ENCODE measurements at places on chromosomes 12 and 14.
A peak's percentile ranks its signal among the peaks of the same experiment; 100 is the strongest.

DNA sequence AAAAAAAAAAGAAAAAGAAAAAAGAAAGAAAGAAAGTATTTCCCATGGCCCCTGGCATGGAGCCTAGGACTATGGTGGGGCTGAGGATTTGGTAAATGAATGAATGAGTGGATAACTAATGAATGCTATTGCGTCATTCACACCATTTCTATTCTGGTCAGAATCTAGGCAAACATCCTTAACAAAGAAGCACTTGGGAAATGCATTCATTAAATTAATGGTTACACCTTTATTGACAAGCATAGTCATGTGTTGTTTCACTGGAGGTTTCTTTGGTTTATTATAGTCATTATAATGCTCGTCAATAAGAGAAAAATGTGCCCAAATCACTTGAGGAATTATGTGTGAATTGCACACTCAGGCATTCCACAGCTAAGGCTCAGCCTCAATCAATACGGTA lies 13.6 kb upstream of the AQP2 start:
- DNase-seq: no peak

DNA sequence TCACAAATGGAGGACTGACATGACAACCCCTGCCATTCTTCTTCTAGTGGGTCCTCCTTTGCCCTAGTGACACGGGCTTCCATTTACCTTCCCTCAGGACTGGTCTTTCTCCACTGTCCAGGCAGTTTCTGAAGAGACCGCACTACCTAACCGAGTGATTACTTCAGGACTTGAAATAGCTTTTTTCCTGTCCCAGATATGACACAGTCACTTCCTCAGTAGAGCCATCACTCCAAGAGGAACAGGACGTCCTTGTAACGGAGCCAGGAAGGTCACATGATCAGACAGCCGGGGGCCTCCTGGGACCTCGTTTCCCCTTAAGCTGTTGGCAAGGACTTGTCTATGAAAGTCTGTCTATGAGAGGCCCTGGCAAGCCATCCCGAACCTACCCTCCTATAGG lies 62.3 kb downstream of the FOS start:
- DNase-seq: peak; percentile 89

GRCh38 chr14:64005822-64006221 lies 153.0 kb downstream of the SYNE2 start:
- no peak for DNase-seq

DNA sequence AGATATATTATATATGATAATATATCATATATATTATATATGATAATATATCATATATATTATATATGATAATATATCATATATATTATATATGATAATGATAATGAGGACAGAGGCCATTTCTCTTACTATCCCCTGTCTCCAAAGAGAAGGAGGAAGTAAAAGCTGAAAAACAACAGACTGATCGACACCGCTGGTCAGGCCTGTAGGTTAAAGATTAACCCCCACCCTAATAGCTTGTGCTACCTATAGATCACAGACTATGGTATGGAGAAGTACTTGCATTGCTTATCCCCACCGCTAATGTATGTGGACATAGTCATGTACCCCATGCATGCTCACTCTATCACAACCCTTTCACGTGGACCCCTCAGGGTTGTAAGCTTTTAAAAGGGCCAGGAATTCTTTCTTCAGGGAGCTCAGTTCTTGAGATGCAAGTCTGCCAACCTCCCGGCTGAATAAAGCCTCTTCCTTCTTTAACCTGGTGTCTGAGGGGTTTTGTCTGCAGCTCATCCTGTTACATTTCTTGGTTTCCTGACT lies 786.1 kb upstream of the TMEM132C start:
- no peak for DNase-seq

DNA sequence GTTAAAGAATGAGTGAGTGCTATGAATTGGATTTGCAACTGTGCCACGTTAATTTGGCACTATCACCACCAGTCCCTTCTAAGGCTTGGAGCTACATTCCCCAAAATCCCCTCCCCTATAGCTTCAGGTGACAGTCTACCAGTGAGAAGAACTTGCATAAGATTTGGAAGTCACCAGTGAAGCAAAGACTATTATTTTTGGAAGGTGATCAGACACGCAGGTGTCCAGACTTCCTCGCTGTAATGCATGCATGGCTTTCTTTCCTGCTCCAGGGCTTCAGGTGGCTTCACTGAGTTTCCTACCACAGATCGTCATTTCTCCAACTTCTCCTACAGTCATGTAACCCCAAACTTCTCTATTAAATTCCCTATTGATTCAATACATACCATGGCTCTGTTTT lies 61.4 kb downstream of the SLC41A2 start:
- DNase-seq: no peak

DNA sequence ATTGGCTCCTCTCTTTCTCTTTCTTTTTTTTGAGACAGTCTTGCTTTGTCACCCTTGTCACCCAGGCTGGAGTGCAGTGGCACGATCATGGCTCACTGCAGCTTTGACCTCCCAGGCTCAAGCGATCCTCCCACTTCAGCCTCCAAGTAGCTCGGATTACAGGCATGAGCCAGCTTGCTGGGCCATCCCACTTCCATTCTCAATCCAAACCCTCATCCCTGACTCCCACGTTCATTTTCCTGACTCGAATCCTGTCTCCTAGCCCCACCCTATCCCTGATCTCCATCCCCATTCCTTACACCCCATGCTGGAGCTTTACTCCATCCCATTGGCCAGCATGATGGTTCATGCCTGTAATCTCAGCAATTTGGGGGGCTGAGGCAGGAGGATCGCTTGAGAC lies 7.8 kb downstream of the SPRYD4 start:
- no peak for DNase-seq

DNA sequence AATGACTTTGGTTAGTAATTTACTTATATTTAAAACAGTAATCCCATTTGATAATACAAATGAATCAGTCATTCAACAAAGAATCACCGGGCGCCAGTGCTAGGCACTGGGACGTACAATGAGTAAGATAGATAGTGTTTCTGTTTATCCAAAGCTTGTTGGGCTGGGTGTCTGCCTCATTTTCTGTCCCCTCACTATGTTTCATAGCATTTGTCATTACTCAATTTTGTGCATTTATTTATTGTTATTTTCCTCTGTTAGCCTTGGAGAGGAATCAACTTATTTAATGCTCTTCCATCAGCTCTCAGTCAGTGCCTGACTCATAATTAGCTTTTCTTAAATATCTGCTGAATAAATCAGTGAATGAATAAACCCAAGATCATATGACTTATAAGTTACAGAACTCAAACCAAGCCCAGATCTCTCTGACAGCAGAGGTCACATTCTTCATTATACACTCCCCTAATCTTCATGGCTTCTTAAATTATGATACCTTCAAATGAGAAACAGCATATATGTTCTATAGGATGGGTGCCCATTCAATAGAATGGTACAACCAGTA lies 86.2 kb downstream of the TSPAN8 start:
- no peak for DNase-seq

DNA sequence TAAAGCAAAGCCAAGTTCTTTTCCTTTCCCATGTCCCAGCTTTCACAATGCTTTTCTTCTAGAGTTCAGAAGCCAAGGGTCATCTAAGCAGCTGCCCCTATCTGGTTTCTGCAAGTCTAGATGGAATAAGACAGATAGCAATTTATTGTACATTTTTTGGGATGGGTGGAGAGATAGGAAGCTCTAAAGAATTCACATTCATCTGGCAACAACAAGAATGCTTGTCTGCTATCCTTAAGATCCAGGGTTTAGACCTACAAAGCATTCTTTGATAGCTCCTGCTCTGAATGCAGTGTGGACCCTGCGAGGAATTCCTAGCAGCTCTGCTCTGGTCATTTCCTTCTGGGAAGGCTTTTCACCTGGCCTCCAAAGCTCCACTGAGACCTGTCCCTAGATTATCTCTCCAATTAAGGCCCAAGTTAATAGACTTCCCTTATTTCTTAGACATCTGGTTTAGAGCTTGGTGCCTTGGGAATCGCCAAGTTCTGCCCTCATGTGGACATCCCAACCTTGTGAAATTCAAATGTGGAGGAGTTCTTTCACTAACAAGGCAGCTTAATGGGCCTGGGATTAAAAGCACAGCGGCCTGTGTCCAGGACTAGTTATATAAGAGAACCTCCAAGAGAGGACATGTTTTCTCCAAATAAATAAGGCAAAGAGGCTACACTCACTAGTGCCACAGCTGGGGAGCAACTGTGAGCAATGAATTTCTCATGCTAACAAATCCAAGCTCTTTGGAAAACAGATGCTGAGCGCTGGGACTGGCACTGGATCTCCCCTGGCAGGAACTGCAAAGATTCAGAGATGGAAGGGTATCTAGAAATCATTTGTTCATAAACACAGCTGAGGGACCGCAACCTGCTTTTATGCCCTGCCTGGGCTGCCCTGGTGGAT lies 384.5 kb upstream of the DDHD1 start:
- DNase-seq: no peak

DNA sequence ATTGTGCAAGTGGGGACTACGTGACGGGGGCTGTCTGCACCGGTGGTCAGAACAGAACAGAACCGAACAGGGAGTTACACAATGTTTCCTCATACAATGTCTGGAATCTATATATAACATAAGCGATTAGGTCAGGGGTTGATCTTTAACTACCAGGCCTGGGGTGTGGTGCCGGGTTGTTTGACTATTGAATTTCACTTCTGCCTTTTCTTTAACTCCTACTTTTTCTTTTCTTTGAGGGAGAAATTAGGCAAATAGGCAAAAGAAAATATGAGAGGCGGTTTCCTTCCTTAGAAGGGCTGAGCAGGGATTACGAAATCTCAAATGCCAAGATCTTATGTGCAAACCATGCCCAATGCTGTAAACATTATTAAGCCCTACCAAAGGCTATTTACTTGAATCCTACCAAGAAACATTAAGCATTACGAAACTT lies 140.3 kb downstream of the SLC38A6 start:
- DNase-seq: no peak

DNA sequence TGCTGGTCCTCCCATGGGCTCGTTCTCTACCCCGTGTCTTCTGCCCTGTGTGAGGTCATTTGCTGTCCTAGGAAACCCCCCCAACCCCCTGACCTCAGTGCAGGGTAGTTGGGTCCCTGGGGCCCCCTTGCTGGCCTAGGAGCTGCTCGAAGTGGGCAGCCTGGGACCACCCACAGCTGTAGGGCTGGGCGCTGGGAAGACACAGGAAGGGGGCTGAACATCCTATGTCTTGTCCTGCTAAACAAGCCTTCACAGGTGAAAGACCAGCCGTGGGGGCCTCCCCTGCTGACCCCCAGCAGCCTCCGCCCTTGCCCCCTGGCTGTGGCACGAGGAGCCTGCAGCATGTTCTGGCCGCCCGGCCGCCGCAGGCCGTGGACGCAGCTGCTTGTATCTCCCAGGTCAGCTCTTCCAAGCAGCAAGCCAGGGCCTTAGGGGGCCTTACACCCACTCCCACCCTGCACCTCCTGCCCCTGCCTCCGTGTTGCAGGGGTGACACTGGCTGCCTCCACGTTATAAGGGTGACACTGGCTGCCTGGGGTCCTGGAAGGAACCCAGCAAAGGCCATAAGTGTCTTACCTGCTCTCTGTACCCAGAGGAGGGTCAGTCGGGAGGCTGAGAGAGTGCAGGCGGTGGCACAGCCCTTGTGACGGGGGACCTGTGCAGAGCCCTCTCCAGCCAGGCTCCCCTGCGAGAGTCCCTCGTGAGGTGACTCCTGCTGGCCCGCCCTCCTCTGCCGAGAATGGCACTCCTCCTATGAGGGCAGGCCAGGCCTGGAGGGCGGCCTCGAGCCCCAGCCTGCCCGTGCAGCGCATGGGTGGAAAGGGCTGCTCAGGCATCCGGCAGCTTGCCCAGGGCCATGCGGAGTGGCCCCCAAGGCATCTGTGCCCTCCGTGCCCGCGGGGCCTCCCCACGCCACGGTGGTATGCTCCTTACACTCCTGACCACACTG lies 11.5 kb upstream of the TEX22 start:
- DNase-seq: no peak

GRCh38 chr12:117148642-117149041 lies 41.6 kb downstream of the FBXO21 start:
- no peak for DNase-seq

DNA sequence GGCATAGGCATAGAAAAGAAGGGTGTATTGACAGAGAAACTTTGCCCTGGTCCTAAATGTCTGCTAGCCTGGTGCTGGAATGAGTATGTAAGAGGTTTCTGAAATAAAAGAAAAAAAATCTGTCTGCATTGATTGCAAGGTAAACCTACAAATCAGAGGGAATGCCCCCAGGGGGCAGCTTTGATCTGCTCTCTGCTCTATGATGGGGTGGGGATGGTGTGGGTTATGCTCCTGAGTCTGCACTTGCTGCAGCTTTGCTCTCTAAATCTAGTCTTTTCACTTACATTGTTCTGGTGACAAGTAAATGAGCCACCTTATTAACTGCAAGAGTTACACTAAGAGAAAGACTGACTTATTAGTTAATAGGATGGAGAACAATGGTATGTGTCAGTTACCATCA lies 468.4 kb upstream of the STXBP6 start:
- no peak for DNase-seq

- no peak for DNase-seq
Measured at GRCh38 chr14:33794791-33795305, 156.0 kb downstream of the EGLN3 start.

- no peak for DNase-seq
Measured at GRCh38 chr12:120364487-120364886, 4.5 kb downstream of the MSI1 start.

DNA sequence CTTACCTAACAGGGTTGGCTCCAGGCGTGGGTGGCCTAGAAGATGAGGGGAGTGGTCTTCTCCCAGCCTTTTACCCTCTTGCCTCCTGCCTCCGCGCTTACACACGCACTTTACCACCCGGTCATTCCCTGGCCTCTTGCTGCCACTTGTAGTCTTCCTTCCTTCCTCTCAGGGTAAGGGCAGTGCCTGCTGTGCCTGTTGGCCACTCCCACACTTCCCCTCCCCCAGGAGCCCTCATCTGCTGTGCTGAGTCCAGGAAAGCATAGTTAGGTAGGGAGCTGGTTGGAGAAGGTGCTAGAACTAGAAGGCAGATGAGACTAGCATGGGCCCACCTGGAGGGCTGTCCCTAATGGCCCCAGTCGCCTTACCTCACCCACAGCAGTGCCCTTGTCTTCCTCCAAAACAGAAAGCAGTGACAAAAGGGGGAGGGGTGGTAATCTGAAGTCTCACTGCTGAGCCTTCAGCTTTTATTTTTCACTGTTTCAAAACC lies 54.3 kb upstream of the SRSF5 start:
- no peak for DNase-seq

GRCh38 chr12:69821456-69822159 lies 3.4 kb upstream of the MYRFL start:
- DNase-seq: peak; percentile 69

DNA sequence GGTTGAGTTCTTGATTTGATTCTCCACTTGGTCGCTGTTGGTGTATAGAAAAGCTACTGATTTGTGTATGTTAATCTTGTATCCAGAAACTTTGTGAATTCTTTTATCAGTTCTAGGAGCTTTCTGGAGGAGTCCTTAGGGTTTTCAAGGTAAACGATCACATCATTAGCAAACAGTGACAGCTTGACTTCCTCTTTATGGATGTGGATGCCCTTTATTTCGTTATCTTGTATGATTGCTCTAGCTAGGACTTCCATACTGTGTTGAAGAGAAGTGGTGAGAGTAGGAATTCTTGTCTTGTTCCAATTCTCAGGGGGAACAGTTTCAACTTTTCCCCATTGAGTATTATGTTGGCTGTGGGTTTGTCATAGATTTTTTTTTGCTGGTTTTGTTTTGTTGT lies 12.4 kb downstream of the MTRFR start:
- no peak for DNase-seq

GRCh38 chr12:81207173-81207572 lies 129.3 kb downstream of the ACSS3 start:
- DNase-seq: no peak

- DNase-seq: no peak
Measured at GRCh38 chr12:51891843-51892242, 3.9 kb downstream of the ANKRD33 start.

GRCh38 chr12:104422441-104422840 lies 34.3 kb upstream of the CHST11 start:
- DNase-seq: no peak

- no peak for DNase-seq
Measured at GRCh38 chr12:31931796-31932715, 27.2 kb upstream of the RESF1 start.

Measured in skeletal muscle cell (primary cell).